CD4-positive, alpha-beta memory T cell (primary cell): ENCODE measurements at places on chromosomes 2 and 18. TPM values are rescaled to one million over a fixed set of nuclear protein-coding genes. Genes with fewer than 3 reads are reported as not detected.

The SYT4 gene
- not detected for polyA plus RNA-seq

DNA sequence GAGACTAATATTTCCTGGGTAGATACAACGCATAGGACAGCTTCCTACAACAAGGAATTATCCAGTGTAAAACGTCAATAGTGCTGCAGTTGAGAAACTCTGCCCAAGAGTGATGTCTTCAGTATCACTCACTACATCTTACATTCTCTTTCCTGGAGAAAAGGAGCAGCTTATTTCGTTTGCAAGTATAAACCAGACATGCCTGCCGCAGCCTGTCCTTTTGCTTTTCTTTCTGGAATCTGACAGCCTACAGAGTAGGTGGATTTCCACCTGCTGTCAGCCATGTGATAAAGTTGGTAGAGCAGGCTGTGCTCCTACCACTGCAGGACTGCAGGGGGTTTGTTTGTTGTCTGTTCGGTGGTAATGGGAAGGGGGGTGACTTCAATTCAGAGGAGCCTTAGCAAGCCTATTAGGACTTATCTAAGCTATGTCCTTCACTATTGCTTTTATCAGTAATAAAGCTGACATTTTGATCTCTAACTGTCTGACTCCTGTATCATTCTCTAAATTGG lies 439.1 kb downstream of the GRB14 start:
- no peak for DNase-seq

GRCh38 chr2:149877074-149877473 lies 289.5 kb upstream of the MMADHC start:
- DNase-seq: no peak

DNA sequence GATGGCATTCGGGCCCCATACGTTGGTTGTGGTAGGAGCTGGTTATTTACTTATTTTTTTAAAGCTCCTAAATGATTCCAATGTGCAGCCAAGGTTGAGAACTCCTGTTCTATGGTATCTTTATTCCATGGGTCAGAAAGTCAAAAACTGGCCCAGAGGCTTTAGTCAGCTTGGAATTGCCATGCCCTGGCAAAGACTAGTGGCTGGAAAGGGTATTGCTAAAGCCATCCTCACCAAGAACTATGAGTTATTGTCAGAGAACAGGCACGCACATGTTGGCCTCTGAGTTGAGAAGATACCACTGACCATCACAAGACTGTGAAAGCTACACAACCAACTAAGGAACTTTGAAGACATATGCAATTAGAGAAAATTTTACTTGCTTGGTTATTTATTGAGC lies 47.9 kb upstream of the ACMSD start:
- DNase-seq: no peak

DNA sequence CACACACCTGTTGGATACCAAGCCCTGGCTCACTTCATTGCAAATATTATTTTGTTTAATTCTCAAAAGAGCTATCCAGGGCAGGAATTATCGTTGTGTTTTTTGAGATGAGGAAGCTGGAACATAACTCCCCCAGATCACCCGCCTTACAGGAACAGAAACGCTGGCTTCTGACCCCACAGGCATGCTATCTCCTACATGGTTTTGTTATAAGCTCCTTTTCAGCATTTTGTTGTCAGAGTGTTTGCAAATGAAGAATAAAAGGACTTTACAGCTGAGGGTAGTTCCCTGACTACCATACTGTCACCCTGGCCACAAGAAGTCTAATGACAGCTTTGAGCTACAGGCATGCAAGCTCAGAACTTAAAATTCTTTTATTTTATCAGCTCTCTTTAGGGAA lies 62.0 kb upstream of the MRPS9 start:
- DNase-seq: no peak

The NCKAP1 gene
- 0.24 TPM for polyA plus RNA-seq

DNA sequence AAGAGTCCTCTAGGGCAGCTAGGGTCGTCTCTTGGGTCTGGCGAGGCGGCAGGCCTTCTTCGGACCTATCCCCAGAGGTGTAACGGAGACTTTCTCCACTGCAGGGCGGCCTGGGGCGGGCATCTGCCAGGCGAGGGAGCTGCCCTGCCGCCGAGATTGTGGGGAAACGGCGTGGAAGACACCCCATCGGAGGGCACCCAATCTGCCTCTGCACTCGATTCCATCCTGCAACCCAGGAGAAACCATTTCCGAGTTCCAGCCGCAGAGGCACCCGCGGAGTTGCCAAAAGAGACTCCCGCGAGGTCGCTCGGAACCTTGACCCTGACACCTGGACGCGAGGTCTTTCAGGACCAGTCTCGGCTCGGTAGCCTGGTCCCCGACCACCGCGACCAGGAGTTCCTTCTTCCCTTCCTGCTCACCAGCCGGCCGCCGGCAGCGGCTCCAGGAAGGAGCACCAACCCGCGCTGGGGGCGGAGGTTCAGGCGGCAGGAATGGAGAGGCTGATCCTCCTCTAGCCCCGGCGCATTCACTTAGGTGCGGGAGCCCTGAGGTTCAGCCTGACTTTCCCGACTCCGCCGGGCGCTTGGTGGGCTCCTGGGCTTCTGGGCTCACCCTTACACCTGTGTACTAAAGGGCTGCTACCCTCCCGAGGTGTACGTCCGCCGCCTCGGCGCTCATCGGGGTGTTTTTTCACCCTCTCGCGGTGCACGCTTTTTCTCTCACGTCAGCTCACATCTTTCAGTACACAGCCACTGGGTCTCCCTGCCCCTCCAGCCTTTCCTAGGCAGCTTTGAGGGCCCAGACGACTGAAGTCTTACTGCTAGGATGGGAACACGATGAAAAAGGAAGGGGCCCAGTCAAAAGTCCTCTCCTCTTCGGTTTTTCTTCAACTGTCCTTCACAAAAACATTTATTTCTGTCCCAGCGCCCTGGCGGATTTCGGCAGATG lies 8.1 kb downstream of the SIX2 start:
- DNase-seq: no peak

DNA sequence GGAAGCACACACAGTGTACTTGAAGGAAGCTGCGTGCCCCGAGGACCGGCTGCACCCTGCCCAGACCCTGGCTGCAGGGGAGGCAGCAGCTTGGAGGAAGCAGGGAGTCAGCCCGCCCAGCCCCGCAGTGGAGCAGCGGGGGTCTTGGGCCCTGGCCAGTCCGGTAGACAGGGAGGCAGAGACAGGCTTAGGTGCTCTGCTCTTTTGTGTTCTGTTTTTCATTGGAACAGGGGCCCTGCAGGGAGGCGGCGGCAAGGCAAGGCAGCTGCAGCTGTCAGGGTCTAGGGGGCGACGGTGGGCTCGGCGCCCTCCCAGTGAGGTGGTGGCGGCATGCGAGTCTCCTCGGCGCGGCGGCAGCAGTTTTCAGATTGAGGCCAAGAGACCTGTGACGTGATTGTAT lies 53.3 kb upstream of the TFCP2L1 start:
- no peak for DNase-seq

GRCh38 chr2:165957030-165957675 lies 3.6 kb upstream of the TTC21B start:
- no peak for DNase-seq

DNA sequence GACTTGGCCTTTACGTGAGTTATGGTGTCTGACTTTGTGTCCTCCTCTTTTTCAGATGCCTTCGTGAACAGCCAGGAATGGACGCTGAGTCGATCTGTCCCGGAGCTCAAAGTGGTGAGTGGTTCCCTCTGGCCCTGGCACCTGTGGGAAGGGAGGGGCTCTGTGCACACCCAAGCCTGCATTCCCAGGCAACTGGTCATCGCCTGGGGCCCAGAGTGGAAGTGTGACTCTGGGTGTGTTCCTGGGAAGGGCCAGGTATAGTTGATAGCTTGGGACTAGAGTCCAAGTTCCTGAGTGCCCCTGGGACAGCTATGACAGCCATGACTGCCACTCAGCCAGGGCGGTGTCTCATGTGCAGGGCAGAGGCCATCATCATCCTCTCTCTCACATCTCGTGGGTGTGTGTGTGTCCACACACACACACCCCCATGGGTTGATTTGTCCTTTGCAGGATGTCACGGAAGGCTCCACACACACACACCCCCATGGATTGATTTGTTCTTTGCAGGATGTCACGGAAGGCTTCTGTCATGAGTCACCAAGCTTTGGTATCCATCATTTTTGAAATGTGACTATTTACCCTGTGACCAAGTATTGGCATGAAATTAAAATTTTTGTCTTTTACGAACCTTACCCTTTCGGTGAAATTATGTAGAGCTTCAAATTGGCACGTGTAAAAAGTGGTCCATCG lies 215.4 kb downstream of the AGAP1 start:
- no peak for DNase-seq

- peak; percentile 63 for DNase-seq
These were observed 44.1 kb downstream of the TRAPPC12 start for GRCh38 chr2:3423492-3424170.

- DNase-seq: no peak
These were observed 1574.2 kb upstream of the ACVR2A start for GRCh38 chr2:146270618-146271017.

- DNase-seq: no peak
These were observed 37.5 kb upstream of the NPAS2 start for GRCh38 chr2:100782380-100782878.

The GALR1 gene
- not detected for polyA plus RNA-seq

DNA sequence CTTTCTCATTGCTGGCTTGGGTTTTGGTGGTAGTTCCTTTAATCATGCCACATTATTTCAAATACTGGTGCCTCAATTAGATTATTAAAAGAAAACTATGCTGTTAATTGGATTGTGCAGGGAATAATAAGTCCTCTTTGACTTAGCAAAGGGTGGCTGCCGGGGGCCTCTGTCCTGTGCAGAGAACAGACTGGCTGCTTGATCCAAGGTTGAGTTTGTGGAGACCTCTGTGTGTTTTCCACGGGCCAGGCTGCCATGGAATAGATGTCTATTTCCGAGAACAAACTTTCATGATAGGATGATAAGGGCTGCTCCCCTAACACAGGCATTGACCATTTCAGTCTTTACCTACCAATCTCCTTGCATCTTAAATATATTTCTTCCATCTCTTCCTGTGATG lies 30.4 kb upstream of the OTOS start:
- no peak for DNase-seq
